Anterior cingulate cortex (tissue), 58 donors: ENCODE measurements at places on chromosomes 16 and 17.
A peak's percentile ranks its signal among the peaks of the same experiment; 100 is the strongest.

DNA sequence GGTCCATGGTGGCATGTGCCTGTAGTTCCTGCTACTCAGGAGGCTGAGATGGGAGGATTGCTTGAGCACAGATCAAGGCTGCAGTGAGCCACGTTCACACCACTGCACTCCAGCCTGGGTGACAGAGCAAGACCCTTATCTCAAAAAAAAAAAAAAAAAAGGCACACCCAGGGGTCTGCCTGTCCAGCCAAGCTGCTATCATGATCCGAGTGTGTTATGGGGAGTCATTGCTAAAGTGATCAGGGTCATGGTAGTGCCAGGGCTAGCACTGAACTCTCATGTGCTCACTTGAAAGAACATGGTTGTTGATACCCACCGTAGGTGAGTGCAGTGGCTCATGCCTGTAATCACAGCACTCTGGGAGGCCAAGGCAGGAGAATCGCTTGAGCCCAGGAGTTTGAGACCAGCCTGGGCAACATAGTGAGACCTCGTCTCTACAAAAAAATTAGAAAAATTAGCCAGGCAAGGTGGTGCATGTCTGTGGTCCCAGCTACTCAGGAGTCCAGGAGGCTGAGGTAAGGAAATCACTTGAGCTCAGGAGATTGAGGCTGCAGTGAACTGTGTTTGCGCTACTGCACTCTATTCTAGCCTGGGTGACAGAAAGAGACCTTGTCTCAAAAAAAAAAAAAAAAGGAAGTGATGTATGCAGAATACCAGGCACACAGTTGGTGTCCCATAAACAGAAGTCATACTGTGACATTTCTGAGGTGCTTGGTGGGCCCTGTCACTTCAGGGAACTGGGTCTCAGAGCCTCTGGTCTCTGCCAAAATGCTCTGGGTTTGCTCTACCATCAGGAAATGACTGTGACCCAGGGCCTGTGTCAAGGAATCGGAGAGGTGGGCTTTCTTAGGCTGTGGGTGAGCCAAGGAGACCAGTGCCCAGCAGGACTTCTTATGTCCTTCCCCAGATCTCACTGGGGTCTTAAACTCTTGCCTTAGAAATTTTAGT, 2.2 kb downstream of the PRM1 start:
- no peak for DNase-seq

DNA sequence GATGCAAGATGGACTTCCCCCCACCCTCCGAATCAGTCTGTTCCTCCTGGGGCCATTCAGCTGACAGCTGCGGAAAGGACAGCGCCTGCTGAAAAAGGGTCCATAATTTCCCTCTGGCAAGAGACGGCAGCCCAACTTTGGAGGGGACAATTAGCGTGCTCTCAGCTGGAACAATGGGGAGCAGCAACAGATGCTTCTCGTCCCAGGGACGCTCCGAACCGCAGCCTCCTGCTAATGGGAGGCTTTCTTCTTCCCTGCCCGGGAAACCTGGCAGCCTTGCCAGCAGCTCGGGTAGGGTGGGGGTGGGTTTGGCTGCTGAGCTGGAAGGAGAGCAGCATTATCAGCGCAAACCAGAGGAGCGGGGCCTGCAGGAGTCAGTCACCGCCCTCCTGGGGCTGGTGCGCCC, 500.0 kb upstream of the SALL1 start:
- peak; percentile 44 for DNase-seq

DNA sequence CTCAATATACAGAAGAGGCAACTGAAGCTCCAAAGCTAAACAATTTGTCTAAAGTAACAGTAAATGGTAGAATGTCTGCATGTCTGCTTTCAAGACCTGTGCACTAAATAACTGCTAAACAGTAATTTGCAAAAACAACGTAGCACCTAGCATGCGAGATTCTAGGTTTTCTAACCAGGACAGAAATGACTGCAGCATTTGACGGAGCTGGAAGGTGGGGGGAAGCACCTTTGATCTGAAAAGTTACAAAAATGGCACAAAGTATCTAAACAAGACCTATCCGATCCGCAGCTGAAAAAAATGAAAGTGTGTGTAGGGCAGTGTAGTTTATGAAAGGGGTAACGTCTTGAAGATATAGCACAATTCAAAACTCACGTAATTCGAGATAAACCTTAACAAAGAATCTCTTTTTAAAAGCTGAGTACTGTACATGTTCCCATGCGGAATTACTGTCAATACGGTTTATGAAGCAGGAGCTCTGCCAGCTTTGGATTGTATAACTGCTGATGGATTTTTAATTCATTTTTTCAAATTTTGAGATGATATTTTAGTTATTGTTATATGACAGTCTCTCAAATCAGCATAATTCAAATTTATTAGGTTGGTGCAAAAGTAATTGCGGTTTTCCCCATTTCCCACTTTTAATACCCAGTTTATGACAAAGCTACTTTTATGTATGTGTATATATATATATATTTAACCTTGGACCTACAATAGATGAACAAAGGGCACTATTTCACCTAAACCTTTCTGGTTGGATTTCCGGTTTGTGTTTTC, 1.2 kb upstream of the WIPI1 start:
- no peak for DNase-seq

DNA sequence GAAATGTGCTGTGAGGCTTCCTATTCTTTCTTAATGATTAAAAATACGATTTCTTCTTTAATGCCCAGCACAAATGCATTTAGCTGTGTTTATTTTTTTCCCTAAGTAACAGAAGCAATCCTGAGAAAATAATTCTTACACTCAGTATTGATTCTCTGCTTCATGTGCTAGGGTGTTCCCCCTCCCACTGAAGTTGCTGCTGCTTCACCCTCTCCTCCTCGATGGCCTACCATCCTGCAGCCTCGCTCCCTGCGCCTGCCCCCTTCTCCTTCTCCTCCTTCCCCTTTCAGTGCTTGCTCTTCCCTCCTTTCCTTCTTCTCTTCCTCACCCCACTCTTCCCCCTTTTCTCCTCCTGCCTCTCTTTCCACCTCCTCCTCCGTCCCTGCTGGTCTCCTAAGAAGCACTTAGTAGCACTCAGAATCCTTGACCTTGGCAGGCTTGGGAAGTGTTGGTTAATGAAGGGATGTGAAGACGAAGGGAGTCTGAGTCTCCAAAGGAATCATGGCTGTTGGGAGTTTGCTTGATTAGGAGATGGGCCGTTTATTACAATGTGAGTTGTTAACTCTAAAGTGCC, 119.7 kb downstream of the RPTOR start:
- no peak for DNase-seq

DNA sequence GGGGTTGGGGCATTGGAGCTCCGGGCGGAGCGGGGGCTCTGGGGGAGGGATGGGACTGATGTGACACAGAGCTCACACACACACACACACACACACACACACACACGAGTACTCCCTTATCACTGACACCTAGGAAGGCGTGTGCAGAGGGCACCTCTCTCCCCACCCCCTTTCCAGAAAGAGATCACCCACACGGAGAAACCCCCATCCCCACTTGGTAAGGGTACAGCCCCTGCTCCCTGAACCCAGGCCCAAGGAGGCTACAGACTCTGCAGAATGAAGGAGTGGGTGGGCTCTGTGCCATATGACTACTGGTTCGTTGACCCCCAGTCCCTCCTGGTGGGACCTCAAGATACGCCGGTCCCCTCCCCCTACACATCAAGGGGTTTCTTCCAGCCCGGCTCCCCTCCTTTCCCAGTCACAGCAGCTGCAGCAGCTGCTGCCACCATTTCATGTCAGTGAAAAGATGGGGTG, 8.7 kb upstream of the ARHGAP23 start:
- no peak for DNase-seq

GRCh38 chr17:6919158-6919557, 76.7 kb upstream of the ALOX12 start:
- no peak for DNase-seq

GRCh38 chr17:4233668-4234258, 30.0 kb downstream of the ANKFY1 start:
- no peak for DNase-seq
